Activated T-helper 1 cell treated with Interleukin-2 at 50 U/mL for 16 hours (primary cell): ENCODE measurements at places on chromosomes 16 and 17.

GRCh38 chr17:8889458-8890210 lies 22.2 kb upstream of the PIK3R6 start:
- DNase-seq: no peak

- no peak for DNase-seq
Measured at GRCh38 chr17:32264823-32265191, 825 bp upstream of the RHBDL3 start.

DNA sequence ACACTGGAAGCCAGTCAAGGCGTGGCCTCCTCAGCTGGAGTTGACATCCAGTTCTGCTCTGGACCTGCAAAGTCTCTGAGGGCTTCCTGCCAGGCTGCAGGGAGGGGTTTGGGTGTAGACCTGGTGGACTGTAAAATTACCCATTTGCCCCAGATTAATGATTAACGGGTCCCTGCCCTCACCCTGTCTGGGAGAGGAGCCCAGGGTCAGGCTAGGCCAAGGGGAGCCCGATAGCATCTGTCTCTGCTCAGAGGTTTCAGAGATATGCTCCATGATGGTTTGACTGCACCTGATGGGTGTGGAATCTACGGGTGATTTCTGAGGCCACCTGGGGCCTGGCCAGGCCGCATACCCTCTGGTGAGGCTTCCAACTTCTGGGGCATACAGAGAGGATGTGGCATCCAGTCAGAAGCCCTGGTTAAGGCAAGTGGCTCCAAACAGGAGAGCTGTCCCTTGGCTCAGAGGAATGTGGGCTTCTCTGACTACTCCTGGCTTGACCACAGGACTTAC lies 11.2 kb downstream of the PPY start:
- no peak for DNase-seq

DNA sequence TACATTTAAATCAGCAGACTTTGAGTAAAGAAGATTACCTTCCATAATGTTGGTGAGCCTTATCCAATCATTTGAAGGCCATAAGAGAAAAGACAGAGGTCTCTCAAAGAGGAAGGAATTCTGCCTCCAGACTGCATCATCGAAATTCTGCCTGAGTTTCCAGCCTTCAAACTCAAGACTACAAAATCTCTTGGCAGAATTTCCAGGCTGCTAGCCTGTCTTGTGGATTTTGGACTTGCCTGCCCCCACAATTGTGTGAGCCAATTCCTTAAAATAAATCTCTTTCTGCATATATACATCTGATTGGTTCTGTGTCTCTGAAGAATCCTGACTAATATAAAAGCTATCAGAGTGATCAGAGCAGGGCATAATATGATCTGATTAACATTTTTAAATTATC lies 216.6 kb upstream of the CPHXL start:
- no peak for DNase-seq

- DNase-seq: no peak
Measured at GRCh38 chr17:6575596-6575988, 19.2 kb upstream of the PITPNM3 start.

GRCh38 chr16:1426734-1427471 lies 4.0 kb upstream of the PERCC1 start:
- DNase-seq: no peak

DNA sequence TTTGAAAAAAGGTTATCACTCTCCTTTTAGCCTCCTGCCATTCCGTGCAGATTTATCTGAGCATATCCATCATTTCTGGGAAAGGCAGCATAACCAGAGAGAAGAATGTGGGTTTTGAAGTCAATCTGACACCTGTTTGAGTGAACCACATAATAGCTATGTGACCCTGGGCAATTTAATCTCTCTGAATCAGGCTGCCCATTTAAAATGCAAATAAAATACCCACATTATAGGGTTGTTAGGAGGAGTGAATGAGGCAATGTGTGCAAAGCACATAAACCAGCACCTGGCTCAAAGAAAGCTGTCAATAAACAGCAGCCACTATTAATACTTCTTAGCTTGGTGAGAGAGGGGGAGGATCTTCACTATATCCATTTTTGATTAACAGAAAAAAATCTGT lies 88.0 kb downstream of the CACNG1 start:
- DNase-seq: no peak

DNA sequence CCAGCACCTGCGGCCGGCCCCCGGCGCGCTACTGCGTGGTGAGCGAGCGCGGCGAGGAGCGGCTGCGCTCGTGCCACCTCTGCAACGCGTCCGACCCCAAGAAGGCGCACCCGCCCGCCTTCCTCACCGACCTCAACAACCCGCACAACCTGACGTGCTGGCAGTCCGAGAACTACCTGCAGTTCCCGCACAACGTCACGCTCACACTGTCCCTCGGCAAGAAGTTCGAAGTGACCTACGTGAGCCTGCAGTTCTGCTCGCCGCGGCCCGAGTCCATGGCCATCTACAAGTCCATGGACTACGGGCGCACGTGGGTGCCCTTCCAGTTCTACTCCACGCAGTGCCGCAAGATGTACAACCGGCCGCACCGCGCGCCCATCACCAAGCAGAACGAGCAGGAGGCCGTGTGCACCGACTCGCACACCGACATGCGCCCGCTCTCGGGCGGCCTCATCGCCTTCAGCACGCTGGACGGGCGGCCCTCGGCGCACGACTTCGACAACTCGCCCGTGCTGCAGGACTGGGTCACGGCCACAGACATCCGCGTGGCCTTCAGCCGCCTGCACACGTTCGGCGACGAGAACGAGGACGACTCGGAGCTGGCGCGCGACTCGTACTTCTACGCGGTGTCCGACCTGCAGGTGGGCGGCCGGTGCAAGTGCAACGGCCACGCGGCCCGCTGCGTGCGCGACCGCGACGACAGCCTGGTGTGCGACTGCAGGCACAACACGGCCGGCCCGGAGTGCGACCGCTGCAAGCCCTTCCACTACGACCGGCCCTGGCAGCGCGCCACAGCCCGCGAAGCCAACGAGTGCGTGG lies 1.5 kb downstream of the NTN1 start:
- no peak for DNase-seq

DNA sequence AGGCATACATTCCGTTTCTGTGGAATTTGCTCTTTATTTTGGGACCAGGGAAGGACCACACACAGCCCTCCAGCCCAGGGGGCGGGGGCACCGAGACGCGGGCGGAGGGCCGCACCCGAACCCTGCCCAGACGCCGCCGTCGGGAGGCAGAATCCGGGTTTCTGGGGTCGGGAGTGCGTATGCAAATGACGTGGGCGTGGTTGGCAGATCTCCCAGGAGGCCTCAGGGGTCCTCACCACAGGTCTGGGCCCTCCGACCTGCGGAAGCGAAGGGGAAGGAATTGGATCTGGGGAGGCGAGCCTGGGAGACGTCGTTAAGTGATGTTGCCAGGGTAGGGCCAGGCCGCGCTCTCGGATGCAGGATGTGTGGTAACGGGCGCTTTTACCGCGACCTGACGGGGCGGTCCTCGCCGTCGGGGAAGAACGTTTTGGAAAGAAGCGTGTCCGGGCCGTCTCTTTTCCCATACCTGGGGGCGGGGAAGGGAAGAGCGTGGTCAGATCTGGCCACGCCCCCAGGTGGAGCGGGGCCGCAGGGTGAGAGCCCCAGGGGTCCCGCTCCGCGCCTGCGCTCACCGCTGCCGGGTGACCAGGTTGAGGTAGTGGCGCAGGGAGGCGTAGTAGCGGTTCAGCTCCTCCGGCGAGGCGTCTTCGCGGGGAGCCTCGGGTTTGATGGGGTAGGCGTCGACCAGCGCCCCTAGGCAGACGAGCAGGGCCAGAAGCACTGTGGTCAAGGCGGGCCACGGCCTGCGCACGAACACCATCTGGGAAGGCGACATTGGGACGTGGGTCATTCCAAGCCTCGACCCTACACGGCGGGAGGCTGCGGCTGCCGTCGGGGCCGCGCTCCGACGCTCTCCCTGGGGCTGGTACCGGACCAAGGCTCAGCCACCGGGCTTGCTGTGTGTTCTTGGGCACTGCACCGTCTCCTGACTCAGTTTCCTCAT lies 745 bp downstream of the PYY start:
- no peak for DNase-seq

DNA sequence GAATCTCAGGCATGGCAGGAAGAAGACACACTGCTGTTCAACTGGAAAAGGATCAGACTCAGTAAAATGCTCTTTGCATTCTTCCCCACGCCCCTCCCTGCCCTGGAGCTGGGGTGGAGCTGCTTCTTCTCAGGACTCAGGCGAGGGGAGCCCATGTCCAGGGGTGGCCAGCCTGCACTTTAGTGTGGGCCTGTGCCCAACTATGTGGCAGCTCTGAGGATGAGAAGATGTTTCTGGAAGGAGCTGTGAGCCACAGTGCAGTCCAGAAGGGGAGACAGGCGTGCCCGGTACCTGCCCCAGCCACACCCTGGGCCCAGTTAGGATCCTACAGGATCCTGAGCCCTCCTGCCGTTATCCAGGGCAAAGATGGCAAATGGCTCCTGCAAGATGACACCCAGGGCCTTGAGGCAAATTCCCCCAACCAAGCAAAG lies 120.3 kb downstream of the ANKRD11 start:
- no peak for DNase-seq

DNA sequence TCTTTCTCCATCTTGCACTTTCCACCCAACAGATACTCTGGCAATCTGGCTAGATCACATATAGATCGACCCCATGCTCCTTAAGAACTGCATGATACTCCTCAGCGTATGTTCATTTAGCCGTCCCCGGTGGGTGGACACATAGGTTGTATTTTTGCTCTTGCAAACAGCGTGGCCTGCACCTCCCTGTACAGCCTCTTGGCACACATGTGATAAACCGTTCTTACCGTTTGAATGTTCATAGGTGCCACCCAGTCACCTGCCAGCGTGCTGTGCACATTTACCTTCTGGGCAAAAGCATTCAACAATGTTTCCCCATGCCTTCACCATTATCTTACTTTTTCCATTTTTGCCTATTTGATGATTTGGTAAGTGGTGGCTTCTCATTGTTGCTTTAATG lies 6.2 kb downstream of the TNP2 start:
- DNase-seq: no peak

DNA sequence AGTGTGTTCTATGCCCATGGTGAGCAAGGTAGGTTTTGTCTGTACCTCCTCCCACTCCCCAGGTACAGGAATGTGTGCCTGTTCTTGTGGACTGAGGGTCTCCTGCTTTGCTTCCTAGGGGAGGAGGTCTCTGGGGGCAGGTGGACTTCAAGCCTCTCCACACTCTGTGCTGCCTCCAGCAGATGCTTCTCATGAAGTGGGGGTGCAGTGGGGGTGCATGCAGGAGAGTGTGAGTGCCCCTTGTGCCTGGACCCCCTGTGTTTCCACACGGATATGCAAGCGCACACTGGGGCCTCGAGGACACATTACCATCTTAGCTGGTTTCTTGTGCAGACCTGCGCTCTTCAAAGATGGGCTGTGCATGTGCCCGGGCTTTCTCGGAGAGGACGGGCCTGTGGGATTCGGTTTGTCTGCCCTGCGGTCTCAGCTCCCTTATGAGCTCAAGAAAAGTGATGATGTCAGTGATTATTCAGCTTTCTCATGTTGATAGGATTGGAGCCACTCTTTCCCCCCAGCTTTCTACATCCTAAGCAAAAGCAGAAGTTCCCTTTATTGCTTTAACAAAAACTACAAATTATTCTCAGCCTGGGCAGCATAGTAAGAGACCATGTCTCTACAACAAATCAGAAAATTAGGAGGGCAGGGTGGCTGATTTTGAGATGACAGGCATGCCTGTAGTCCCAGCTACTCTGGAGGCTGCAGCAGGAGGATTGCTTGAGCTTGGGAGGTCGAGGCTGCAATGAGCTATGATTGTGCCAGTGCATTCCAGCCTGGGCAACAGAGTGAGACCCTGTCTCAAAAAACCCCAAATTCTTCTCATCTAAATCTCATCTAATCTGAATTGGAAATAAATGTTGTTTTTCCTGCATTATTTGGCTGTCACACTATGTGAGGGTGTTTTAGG lies 86.8 kb downstream of the RPTOR start:
- no peak for DNase-seq

- DNase-seq: no peak
Measured at GRCh38 chr17:43976963-43977837, 23.5 kb upstream of the PYY start.

DNA sequence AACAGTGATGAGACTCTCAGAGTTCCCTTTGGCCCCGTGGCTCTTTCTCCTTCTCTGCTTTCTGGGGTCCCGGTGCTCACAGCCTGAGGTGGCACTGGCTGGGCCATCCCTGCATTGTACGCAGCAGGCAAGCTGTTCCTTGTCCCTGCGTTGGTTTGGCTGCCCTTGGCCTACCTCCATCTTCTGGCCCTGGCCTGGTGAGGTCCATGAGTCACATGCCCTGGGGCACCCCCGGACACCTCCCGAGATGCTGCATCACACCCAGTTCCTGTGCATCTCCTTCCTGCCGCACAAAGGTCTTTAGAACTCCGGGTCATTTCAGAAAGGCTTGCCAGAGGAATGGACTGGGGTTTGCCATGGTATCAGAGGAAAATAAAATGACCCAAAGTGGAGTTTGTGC lies 9.5 kb downstream of the SULT1A2 start:
- no peak for DNase-seq

- DNase-seq: no peak
Measured at GRCh38 chr17:39812466-39812865, 51.6 kb downstream of the IKZF3 start.

DNA sequence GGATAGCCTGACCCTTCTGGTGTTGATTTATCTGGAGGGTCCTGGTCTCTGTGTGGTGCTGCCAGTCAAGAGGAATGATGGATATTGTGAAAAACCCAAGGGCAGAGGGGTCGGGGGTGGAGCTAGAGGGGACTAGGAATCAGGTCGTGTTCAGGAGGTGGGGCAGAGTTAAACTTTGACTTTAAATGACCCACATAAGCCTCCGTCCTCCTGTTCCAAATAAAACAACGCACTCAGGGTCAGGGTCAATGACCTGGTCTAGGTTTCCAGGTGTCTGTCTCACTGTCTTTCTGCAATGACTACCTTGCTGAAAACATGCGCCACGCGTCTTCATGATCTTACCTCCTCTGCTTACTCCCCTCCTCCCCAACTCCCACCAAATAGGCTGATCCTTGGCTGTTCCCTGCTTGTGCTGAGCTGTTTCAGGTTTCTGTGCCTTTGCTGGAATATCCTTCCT lies 14.7 kb downstream of the AOC3 start:
- no peak for DNase-seq

DNA sequence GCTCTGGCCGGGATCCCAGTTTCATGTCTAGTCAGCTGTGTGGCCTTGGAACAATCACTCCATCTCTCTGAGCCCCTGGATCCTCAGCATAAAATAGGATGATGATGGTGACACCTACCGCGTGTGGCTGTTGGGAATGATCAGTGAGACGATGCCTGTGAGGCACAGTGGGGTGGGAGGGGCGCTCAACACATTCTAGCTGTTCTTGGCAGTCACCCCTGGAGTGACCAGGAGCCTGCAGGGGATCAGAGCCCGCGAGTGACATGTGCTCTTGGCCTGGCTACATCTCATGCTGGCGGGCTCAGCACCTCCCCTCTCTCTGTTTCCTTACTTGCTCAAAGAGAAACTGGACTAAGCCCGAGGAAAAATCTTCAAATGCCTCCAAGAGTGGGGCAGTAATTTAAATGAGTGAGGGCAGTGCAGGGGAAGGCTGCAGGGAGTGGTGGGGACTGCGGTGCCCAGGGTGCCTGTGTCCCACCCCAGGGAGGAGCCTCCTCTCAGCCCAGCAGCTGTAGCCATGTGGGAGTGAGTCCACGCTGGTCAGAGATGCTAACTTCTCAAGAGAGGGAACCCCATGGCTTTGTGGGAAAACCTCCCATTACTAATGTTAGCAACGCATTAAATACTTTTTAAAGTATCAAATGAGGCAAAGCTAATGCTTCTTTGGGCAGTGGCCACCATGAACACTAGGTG lies 23.1 kb upstream of the DOK4 start:
- DNase-seq: no peak
